ENCODE measurements at places on chromosomes 2 and 18.

GRCh38 chr2:188629753-188630527, 338.3 kb downstream of the GULP1 start:
- DNase-seq = no peak

DNA sequence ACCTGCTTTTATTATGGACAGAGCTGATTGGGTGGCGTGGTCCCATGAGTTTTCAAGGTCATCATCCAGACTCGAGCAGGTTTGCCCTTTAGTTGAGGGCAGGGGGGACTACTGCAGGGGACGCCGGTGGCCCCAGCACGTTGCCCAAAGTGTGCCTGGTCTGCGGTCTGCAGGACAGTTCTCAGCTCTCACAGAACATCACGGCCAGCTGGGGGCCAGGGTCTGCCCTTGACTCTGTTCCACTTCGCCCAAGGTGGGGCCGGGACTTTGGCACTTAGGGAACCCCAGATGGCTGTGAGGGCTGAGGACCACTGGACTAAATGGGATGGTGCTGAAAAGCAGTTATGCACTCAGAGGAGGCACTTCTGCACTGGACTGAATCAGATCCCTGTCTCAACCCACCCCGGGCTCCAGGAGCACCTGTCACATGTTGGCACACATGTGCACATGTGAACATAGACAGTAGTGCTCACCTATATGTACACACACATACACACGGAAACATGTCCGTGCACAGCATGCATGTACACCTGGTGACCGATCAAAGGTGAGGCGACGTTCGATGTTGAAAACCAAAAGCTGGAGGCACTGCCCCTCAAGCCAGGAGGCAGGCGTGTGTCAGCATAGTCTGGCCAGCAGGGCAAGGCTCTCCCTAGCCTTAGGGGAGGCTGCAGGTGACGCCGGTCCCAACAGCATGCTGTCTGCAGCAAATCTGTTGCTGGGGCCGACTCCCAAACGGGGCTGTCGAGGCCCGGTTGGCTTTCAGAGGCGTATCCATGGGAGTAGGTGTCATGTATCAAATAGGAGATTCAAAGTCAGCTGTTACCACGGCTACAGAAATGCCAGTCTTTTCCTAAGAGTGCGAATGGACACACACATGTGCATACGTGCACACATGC, 10.2 kb downstream of the ANO7 start:
- no peak for DNase-seq

- DNase-seq = no peak
These were observed 169.2 kb downstream of the METTL4 start for GRCh38 chr18:2402084-2402483.

DNA sequence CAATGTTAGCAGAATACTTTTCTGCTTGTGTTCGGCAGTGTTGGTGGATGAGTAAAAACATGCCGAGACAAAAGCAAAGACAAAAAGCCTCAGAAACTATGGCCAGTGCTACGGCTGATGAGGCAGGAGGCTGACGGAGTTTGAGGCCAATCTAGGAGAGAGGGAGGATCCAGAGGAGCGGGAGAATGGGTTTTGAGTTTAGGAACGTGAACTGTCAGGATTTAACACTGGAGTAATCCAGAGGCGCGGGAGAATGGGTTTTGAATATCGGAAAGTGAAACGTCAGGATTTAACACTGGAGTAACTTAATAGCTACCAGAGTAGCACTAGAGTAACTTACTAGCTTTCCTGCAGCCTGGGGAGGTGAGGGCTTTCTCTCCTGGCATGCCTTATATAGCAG, 37.4 kb downstream of the LYPD6B start:
- DNase-seq = no peak

GRCh38 chr18:26091047-26091630, 726 bp upstream of the SS18 start:
- DNase-seq = peak; percentile 20

- no peak for DNase-seq
These were observed 512.0 kb downstream of the CMPK2 start for GRCh38 chr2:6353669-6354068.

GRCh38 chr18:77079954-77080682, 52.5 kb downstream of the MBP start:
- DNase-seq = no peak

GRCh38 chr2:113064898-113065297, 2.9 kb upstream of the IL1F10 start:
- DNase-seq = no peak

DNA sequence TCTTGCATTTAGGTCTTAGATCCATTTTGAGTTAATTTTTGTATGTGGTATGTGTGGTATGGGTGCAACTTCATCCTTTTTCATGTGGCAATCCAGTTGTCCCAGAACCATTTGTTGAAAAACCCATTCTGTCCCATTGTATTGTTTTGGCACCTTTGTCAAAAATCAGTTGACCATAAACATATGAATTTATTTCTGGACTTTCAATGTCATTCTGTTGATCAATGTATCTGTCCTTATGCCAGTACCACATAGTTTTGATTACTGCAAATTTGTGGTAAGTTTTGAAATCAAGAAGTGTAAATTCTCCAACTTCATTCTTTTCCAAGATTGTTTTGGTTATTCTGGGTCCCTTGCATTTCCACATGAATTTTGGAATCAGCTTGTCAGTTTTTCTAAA, 16.6 kb upstream of the ZNF396 start:
- DNase-seq = no peak
